ENCODE measurements at places on chromosomes 1 and 21. TPM values are rescaled to one million over a fixed set of nuclear protein-coding genes. Genes with fewer than 3 reads are reported as not detected.

The B3GALT5 gene
- total RNA-seq: 0.06 TPM

The SELL gene
- 0.32 TPM for total RNA-seq

The WDR47 gene
- total RNA-seq: 13.3 TPM

The RERE gene
- total RNA-seq: 45.5 TPM

The SH3GLB1 gene
- total RNA-seq: 35.0 TPM

The PAQR6 gene
- total RNA-seq: 0.50 TPM

The AJAP1 gene
- total RNA-seq: 0.13 TPM

The KRTAP7-1 gene
- not detected for total RNA-seq

The FMO2 gene
- total RNA-seq: 0.32 TPM

The AADACL3 gene
- total RNA-seq: not detected

The ITLN2 gene
- not detected for total RNA-seq

The SPRR2B gene
- total RNA-seq: not detected

The ANKRD13C gene
- total RNA-seq: 25.7 TPM

The DNMT3L gene
- total RNA-seq: not detected

The SPRR2G gene
- not detected for total RNA-seq

The TMEM125 gene
- not detected for total RNA-seq

The ETV3L gene
- total RNA-seq: not detected

The DDR2 gene
- 1.1 TPM for total RNA-seq

The ZFP69B gene
- total RNA-seq: 1.9 TPM

The IL24 gene
- not detected for total RNA-seq

The UROD gene
- 261 TPM for total RNA-seq

The FMO5 gene
- 2.6 TPM for total RNA-seq

The IVL gene
- total RNA-seq: not detected

The POGK gene
- 26.1 TPM for total RNA-seq

The HCRTR1 gene
- total RNA-seq: 0.65 TPM

The PROX1 gene
- 0.49 TPM for total RNA-seq

The LCE3D gene
- total RNA-seq: not detected

The CTXND2 gene
- not detected for total RNA-seq

The EPHB2 gene
- total RNA-seq: 66.9 TPM

The CRP gene
- not detected for total RNA-seq

The TSSK3 gene
- 0.13 TPM for total RNA-seq

The HOOK1 gene
- total RNA-seq: not detected

The WNT3A gene
- not detected for total RNA-seq
